ENCODE measurements at places on chromosomes 16 and 17. TPM values are rescaled to one million over a fixed set of nuclear protein-coding genes. Genes with fewer than 3 reads are reported as not detected.

The HP gene
- total RNA-seq: 24.5 TPM

The ACE gene
- 2.6 TPM for total RNA-seq

The TMEM11 gene
- 34.1 TPM for total RNA-seq

The CLDN7 gene
- total RNA-seq: 95.9 TPM

The ITPRIPL2 gene
- total RNA-seq: 66.6 TPM

DNA sequence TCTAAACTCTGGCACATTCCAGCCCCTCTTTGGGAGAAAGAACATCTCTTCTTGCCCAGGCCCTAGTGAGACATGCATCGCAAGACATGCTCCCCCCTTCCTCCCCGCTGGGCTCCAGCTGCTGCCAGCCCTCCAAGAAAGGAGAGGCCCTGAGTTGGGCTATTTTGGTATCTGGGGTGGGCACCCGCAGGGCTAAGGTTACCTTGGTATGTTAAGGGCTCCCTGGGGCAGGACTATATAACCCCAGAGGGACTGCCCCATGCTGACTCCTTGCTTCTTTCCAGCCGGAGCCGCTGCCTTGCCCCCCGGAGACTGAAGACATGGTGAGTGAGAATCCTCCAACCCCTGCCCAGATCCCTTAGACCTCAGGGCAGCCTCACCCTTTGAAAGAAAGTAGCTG, at the start of gene MYL11:
TSS of gene MYL11 (plus strand) at position 265 of the 400 bp plus-strand sequence. CDS start at position 321, 56 bp downstream.
- DNase-seq: no peak

- DNase-seq: no peak
Observed at GRCh38 chr17:29140051-29140621, 40.1 kb downstream of the MYO18A start.

- no peak for DNase-seq
Observed at GRCh38 chr16:31371008-31371407, 16.0 kb downstream of the ITGAX start.

DNA sequence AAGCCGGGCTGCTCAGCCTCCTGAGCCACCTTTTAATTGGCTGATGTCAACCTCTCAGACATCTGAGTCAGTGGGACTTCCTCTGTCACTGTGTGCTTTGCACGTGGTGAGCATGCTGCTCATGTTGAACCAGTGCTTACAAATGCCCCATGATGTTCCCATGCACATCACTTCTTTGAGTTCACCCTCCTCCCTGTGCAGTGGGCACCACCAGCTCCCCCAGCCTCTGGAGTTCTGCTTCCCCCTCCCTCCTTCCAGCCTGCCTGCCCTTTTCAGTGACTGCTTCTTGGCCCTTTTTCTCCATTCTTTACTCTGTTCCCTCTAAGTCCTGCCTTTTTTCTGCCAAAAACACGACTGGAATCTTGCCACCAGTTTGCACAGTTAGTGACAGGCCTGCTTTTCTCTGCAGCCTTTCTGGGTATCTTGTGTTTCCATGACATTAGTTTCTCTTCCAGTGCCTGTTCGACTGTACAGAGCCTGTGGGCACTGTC, 41.6 kb downstream of the USP10 start:
- no peak for DNase-seq

- no peak for DNase-seq
Observed at GRCh38 chr16:78962457-78962929, 638.0 kb downstream of the MAF start.

GRCh38 chr17:55931446-55931845, 180.6 kb downstream of the PCTP start:
- no peak for DNase-seq

- peak; percentile 67 for DNase-seq
Observed at GRCh38 chr16:30491744-30492308, 19.3 kb downstream of the ITGAL start.

DNA sequence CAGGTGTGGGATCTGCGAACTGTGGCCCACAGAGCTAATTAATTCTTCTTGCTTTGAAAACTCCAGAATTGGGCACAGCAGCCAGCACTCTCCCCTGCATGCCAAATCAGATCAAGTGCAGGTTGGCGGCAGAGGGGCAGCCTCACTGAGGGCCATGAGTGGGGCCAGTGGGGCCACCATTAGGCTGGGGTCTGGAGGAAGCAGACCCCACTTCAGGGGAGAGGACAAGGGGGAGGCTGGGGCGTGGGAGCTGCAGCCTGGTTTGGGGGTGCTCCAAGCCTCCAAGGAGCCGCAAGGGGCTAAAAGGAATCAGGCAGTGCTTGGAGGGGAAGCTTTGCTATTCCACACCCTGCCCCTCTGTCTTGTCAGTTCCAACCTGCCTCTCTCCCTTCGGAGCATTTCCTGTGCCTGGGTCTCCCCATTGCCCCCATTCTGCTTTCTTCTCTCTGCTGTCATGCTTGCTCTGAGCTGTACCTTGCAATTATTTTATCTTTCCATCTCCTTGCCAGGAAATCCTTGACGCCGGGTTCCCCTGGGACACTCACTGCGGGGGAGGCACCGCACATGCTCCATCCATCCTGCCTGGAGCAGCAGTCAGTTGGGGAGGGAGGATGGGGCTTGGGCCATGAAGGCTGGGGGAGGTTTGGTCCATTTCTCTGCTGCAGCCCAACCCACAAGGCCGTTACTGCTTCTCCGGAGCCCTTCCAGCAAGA, 3.3 kb upstream of the ABCC3 start:
- no peak for DNase-seq

GRCh38 chr17:51516924-51517323, 256.6 kb downstream of the UTP18 start:
- no peak for DNase-seq

GRCh38 chr16:77805398-77805797, 17.0 kb downstream of the VAT1L start:
- peak; percentile 21 for DNase-seq

GRCh38 chr17:78414178-78415162, 36.0 kb downstream of the PGS1 start:
- no peak for DNase-seq

GRCh38 chr16:8511464-8511863, 78.8 kb downstream of the TMEM114 start:
- DNase-seq: no peak

GRCh38 chr16:84198401-84198800, 7.4 kb downstream of the ADAD2 start:
- no peak for DNase-seq

DNA sequence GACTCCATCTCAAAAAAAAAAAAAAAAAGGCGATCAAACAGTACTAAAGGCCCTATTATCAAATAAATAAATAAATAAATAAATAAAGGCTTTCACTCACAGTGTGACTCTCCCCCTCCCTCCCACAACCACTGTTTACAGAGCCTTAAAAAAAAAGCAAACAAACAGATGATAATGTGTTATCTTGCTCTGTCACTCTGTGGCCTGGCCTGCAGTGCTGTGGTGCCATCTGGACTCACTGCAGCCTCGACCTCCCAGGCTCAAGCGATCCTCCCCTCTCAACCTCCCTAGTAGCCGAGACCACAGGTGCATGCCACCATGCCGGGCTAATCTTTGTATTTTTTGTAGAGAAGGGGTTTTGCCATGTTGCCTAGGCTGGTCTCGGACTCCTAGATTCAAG, 8.1 kb upstream of the NAGLU start:
- no peak for DNase-seq

All from breast epithelium (tissue), 4 donors.